ENCODE measurements at places on chromosomes 5 and 9. TPM values are rescaled to one million over a fixed set of nuclear protein-coding genes. Genes with fewer than 3 reads are reported as not detected.
A peak's percentile ranks its signal among the peaks of the same experiment; 100 is the strongest.

DNA sequence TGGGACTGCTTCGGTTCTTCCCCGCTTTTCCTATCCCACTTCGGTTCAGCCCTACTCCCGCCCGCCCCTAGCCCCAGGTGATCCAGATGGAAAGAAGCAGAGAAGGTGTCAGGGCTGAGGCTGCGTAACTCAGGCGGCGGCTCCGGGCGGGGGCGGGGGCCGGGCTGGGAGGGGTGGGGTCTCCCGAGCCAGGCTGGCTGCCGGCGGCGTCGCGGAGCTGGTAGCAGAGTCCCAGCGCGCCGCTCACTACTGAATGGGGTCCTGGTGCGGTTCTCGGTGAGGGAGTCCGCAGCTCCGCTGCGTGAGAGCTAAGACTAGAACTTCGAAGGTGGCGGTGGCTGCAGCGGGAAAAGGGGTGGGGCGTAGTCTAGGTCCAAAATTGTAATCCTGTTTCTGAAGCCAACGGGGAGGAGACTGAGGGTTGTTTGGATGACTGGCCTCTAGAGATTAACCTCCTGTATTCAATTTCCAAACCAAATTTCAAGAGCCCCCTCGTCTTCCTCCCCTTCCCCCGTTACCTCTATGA lies 1.4 kb downstream of the PRR16 start:
- peaks cover 28% of the 10 kb centered on the region for H3K4me1 ChIP-seq
- H3K4me3 ChIP-seq, result peak overlapping the region; percentile 50
- H3K36me3 ChIP-seq, result no peaks in the 10 kb centered on the region
- no peak overlapping the region for H3K27ac ChIP-seq
- peaks cover 24% of the 10 kb centered on the region for H3K27me3 ChIP-seq

DNA sequence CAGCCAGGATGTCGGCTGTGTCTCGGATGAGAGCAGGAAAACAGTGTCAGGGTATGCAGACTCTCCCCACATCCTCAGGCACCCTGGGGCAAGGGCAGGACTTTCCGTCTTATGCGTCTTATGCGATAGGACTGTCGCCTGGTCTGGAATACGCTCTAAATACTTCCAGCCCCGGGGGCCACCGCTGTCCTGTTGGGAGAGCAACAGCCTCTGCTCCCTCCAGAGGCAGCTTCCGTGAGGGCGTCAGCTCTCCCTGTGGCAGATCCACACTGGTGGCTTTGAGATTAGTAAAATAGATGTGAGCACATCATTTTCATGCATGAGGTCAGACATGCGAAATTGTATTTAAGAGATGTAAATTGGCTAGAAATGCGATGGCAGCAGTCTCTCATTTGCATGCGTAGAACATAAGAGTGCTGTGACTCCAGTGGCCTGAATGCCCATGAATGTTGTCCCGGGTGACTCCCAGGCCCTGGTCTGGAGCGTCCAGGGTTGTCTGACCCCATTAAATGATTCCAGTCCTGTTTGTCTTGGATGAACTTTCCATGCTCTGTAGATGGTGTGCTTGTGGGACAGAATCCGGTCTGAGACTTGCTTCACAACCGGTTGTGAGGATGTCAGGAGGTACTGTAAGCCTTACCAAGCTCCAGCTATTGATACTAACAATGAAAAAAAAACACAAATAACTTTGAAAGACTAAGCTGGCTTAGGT lies 228.2 kb downstream of the SYK start:
- H3K4me3 ChIP-seq, result no peak overlapping the region
- no peaks in the 10 kb centered on the region for H3K36me3 ChIP-seq
- no peaks in the 10 kb centered on the region for H3K27me3 ChIP-seq
- DNase-seq, result no peak

DNA sequence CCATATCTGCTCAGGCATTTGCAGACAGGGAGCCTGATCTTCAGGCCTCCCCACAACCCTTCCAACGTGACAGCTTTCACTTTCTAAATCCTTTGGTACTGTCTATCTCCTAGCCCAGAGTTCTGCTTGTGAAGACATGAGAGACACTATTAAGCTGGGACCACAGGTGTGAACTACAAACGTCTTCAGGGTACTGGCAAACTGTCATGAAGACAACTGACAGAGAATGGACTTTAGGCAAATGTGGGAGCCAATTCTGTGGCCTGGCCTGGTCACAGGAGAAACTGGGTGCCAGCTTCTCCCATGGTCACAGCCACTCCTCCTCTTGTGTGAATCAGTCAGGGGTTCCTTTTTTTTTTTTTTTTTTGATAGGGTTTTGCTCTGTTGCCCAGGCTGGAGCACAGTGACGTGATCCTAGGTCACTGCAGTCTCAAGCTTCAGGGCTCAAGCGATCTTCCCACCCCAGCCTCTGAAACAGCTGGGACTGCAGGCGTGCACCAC lies 10.4 kb downstream of the TRIM14 start:
- peak overlapping the region; percentile 87 for H3K27ac ChIP-seq
- no peaks in the 10 kb centered on the region for H3K27me3 ChIP-seq
- peaks cover 1% of the 10 kb centered on the region for H3K36me3 ChIP-seq
- H3K4me1 ChIP-seq, result peaks cover 58% of the 10 kb centered on the region

GRCh38 chr9:134128727-134129679 lies 6.9 kb upstream of the WDR5 start:
- no peak overlapping the region for H3K4me3 ChIP-seq
- H3K27me3 ChIP-seq, result peaks cover 4% of the 10 kb centered on the region
- H3K27ac ChIP-seq, result no peak overlapping the region
- H3K36me3 ChIP-seq, result no peaks in the 10 kb centered on the region
- DNase-seq, result no peak

DNA sequence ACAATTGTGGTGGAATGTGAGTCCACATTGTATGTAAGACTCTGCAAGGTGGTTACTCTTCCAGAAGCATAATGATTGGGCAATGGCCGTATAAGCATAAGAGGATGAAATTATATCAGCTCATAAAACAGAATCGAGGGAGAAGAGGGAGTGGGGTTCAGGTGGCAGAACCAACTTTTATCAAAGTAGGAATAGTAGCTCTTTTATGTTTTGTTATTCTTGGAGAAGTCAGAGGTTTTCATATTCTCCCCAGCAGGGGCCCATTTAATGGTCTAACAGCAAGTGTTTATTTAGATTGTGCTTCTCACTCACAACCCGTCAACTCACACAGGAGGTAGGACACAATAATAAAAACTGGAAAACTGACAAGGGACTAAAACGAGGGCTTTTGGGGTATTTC lies 291.3 kb upstream of the CD180 start:
- DNase-seq, result no peak
- H3K4me3 ChIP-seq, result no peak overlapping the region
- no peak overlapping the region for H3K27ac ChIP-seq
- H3K27me3 ChIP-seq, result no peaks in the 10 kb centered on the region
- no peaks in the 10 kb centered on the region for H3K4me1 ChIP-seq

GRCh38 chr5:154117050-154117449 lies 73.5 kb upstream of the GALNT10 start:
- H3K4me3 ChIP-seq, result no peak overlapping the region
- no peak overlapping the region for H3K27ac ChIP-seq
- H3K4me1 ChIP-seq, result peaks cover 11% of the 10 kb centered on the region
- no peak for DNase-seq

- H3K4me1 ChIP-seq, result peaks cover 28% of the 10 kb centered on the region
- peak overlapping the region; percentile 67 for H3K27ac ChIP-seq
- H3K27me3 ChIP-seq, result no peaks in the 10 kb centered on the region
- H3K4me3 ChIP-seq, result no peak overlapping the region
- no peaks in the 10 kb centered on the region for H3K36me3 ChIP-seq
These were observed 36.5 kb downstream of the ARHGEF37 start for GRCh38 chr5:149617760-149618306.

- H3K27me3 ChIP-seq, result no peaks in the 10 kb centered on the region
- no peaks in the 10 kb centered on the region for H3K36me3 ChIP-seq
- no peak for DNase-seq
- no peaks in the 10 kb centered on the region for H3K4me1 ChIP-seq
- H3K27ac ChIP-seq, result no peak overlapping the region
These were observed 86.5 kb upstream of the NR5A1 start for GRCh38 chr9:124593651-124594058.

DNA sequence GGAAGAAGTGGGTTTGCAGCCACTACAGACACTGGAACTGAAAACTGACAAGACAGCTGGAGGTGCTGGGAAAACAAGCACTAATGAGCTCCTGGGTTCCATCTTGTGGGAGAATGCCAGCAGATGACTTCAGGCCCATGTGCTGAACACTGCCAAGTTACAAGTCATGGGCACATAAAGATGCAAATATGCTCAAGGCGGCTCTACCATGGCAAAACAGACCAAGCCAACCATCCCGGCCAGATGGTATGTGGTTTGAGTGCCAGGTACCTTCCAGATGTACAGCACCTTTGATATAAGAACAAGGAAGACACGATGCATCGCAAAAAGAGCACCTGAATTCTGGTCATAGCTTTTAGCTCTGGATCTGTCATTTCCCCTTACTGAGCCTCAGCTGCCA lies 19.9 kb downstream of the TNFSF8 start:
- H3K36me3 ChIP-seq, result no peaks in the 10 kb centered on the region
- H3K4me1 ChIP-seq, result peaks cover 37% of the 10 kb centered on the region
- DNase-seq, result peak; percentile 51
- H3K4me3 ChIP-seq, result no peak overlapping the region

DNA sequence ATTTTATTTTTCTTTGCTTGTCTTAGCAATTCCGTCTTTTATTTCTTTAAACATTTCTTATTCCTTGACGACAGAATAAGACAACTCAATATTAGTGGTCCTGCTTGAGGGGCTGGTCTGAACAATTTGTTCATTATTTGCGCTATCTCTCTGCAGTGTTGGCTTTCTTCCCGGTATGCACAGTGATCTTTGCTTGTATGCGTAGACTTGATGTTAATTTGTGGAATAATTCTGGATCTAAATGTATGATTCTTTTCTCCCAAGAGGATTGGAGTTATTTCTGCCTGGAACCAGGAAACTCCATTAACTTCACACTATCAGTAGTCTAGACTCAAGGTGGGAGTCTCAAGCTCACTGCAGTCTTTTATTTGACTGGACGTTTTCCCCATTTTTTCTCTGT lies 80.4 kb downstream of the KDM4C start:
- H3K27ac ChIP-seq, result no peak overlapping the region
- H3K36me3 ChIP-seq, result peaks cover 26% of the 10 kb centered on the region
- no peak overlapping the region for H3K4me3 ChIP-seq
- no peak for DNase-seq

- H3K4me1 ChIP-seq, result peaks cover 18% of the 10 kb centered on the region
- H3K27ac ChIP-seq, result peak overlapping the region; percentile 59
- no peaks in the 10 kb centered on the region for H3K27me3 ChIP-seq
- peaks cover 6% of the 10 kb centered on the region for H3K36me3 ChIP-seq
- H3K4me3 ChIP-seq, result no peak overlapping the region
- DNase-seq, result peak; percentile 73
These were observed 48.2 kb upstream of the RPL26L1 start for GRCh38 chr5:172910828-172911627.

DNA sequence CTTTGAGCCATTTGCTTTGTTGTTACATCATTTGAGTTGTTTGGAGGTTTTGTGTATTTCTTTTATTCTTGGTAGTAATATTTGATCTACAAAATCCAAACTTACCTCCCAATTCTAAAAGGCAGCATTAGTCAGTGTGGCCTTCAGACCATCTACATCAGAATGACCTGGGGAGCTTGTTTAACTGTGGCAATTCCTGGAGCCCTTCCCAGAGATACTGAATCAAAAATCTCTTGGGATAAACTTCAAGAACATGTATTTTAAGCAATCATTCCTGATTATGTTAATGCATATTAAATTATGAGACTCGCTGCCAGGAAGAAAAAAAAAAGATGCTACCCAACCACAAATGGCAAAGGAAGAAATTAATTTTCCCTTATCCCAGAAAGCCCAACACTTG lies 268.9 kb upstream of the PDE4D start:
- no peak for DNase-seq
- H3K4me1 ChIP-seq, result no peaks in the 10 kb centered on the region
- no peaks in the 10 kb centered on the region for H3K36me3 ChIP-seq
- no peak overlapping the region for H3K27ac ChIP-seq
- no peaks in the 10 kb centered on the region for H3K27me3 ChIP-seq

DNA sequence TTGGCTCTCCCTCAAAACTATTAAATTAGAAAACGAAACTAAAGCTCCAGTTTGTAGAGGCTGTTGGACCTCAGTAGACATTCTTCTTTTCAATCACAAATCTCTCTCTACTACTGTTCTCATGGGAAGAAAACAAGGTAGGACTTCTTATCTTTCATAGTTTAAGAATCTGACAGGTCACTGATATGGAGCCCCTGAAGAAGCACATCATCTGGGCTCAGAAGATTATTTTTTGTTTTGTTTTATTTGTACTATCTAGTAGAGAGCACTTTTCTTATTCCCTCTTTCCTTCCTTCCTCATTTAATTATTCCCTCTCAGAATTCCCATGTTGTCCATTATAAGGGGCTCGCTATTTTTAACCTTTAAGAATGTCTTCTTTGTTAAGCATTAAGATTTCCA lies 26.3 kb downstream of the STARD4 start:
- no peak overlapping the region for H3K27ac ChIP-seq
- DNase-seq, result no peak
- no peaks in the 10 kb centered on the region for H3K36me3 ChIP-seq
- H3K4me3 ChIP-seq, result no peak overlapping the region

- H3K27me3 ChIP-seq, result no peaks in the 10 kb centered on the region
- no peaks in the 10 kb centered on the region for H3K4me1 ChIP-seq
- no peak overlapping the region for H3K27ac ChIP-seq
- H3K36me3 ChIP-seq, result no peaks in the 10 kb centered on the region
These were observed 127.5 kb upstream of the TNPO1 start for GRCh38 chr5:72688916-72689315.

DNA sequence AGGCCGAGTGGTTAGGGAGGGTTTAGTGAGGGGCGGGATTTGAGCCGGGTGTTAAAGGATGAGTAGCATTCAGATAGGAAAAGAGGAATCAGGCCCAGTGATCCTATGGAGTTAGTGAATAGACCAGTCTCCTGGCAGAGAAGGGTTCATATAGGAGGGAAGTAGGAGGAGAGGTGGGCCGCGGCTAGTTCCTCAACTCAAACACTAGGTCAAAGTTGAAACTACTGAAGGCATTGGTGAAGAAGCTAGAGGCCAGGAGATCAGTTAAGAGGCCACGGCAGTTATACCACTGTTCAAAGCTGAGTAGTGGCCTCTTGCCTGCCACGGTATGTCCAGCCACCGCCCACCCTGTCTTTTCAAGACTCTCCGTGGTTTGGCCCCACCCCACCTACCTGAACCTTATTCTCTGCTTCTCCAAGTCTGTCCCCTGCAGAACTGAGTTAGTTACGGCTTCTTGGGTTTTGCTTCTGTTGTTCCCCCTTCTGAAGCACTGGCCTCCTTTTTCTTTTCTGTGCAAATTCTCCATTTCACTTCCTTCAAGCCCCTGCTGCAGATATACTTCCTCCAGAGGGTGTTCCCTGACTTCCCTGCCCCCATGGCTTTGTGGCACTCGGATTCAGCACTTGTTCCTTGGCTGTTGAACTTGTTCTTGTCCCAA lies 1.8 kb downstream of the ZBTB34 start:
- no peaks in the 10 kb centered on the region for H3K36me3 ChIP-seq
- peaks cover 26% of the 10 kb centered on the region for H3K4me1 ChIP-seq
- DNase-seq, result peak; percentile 53

- H3K27ac ChIP-seq, result no peak overlapping the region
- H3K4me3 ChIP-seq, result no peak overlapping the region
- H3K27me3 ChIP-seq, result no peaks in the 10 kb centered on the region
- no peak for DNase-seq
- no peaks in the 10 kb centered on the region for H3K4me1 ChIP-seq
These were observed 30.1 kb downstream of the NIPSNAP3B start for GRCh38 chr9:104794070-104794469.

- H3K4me3 ChIP-seq, result no peak overlapping the region
- no peaks in the 10 kb centered on the region for H3K27me3 ChIP-seq
- no peak for DNase-seq
- H3K4me1 ChIP-seq, result no peaks in the 10 kb centered on the region
- H3K36me3 ChIP-seq, result peaks cover 26% of the 10 kb centered on the region
- H3K27ac ChIP-seq, result no peak overlapping the region
These were observed 37.8 kb downstream of the GOLPH3 start for GRCh38 chr5:32136342-32136741.

The SH3PXD2B gene
- total RNA-seq, result not detected

The PIP5K1B gene
- 28.2 TPM for total RNA-seq

The PHAX gene
- 43.9 TPM for total RNA-seq

The GPR151 gene
- total RNA-seq, result not detected
